ENCODE measurements at places on chromosomes 4 and X. TPM values are rescaled to one million over a fixed set of nuclear protein-coding genes. Genes with fewer than 3 reads are reported as not detected.

GRCh38 chrX:140389331-140389730 is 115.5 kb downstream of the SOX3 start:
- H3K36me3 ChIP-seq = no peaks in the 10 kb centered on the region
- peak; percentile 40 for DNase-seq
- no peaks in the 10 kb centered on the region for H3K27me3 ChIP-seq
- H3K4me1 ChIP-seq = peaks cover 8% of the 10 kb centered on the region

- no peaks in the 10 kb centered on the region for H3K36me3 ChIP-seq
- H3K4me3 ChIP-seq = no peak overlapping the region
- H3K27me3 ChIP-seq = no peaks in the 10 kb centered on the region
- H3K4me1 ChIP-seq = no peaks in the 10 kb centered on the region
Observed at GRCh38 chr4:134762053-134762452, 560.5 kb upstream of the PABPC4L start.

DNA sequence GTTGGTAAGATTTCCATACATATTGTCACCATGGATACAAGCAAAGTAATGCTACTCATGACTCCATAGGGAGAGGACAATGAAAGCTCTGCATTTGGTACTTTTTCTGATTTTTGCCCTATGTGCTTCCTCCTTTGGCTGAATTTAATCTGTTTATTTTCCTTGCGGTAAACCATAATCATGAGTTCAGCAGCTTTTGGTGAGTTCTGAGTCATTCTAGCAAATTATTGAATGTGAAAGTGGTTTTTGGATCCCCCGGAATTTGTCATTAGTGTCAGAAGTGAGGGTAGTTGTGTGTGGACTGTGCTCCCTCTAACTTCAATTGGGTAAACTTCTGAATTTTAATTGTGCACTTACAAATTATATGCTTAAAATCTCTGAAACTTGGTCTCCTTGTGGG is 170.3 kb downstream of the MOSPD2 start:
- H3K4me1 ChIP-seq = no peaks in the 10 kb centered on the region
- H3K4me3 ChIP-seq = no peak overlapping the region
- no peak overlapping the region for H3K27ac ChIP-seq

ARHGAP36 gene
- not detected for total RNA-seq

- no peak for DNase-seq
- H3K36me3 ChIP-seq = no peaks in the 10 kb centered on the region
- no peak overlapping the region for H3K4me3 ChIP-seq
Observed at GRCh38 chrX:46582325-46582724, 8.8 kb downstream of the CHST7 start.

CSAG3 gene
- total RNA-seq = not detected

GPC4 gene
- total RNA-seq = 11.2 TPM

DNA sequence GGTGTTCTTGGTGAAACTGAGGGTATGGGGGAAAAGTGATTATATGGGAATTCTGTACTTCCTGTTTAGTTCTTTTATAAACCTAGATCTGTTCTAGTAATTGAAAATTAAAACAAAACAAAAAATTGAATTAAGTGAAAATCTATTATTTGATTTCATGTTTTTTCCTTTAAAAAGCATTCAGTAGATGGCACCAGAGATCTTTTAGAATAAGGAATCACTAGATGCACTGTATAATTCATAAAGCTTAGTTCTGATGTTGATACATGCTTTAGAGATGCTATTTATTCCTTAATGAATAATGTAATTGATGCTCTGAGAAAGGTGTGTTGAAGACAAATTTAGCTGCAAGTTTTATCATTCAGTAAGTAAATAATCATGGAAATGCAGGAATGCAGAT is 87.3 kb downstream of the LCORL start:
- H3K4me3 ChIP-seq = no peak overlapping the region
- no peaks in the 10 kb centered on the region for H3K27me3 ChIP-seq
- no peaks in the 10 kb centered on the region for H3K36me3 ChIP-seq
- no peak for DNase-seq

GRCh38 chr4:183504930-183505610 is at the start of gene ING2:
Gene ING2, plus strand, starts transcription at chr4:183505058. Its CDS starts 138 bp downstream, at chr4:183505196.
- H3K4me3 ChIP-seq = peak within 1 kb of the TSS; percentile 78
- no peaks in the 10 kb centered on the region for H3K36me3 ChIP-seq
- H3K27ac ChIP-seq = peak within 1 kb of the TSS; percentile 96
- no peaks in the 10 kb centered on the region for H3K27me3 ChIP-seq

DDX53 gene
- not detected for total RNA-seq

DNA sequence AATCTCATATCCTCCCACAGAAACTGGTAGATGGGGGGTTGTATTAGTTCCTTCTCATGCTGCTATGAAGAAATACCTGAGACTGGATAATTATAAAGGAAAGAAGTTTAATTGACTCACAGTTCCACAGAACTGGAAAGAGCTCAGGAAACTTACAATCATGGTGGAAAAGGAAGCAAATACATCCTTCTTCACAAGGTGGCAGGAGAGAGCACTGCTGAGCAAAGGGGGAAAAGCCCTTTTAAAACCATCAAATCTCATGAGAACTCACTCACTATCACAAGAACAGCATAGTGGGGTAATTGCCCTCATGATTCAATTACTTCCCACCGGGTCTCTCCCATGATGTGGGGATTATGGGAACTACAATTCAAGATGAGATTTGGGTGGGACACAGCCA is 250.5 kb upstream of the GPRIN3 start:
- no peaks in the 10 kb centered on the region for H3K36me3 ChIP-seq
- no peak overlapping the region for H3K27ac ChIP-seq
- H3K4me3 ChIP-seq = no peak overlapping the region
- no peaks in the 10 kb centered on the region for H3K27me3 ChIP-seq
- no peak for DNase-seq

DNA sequence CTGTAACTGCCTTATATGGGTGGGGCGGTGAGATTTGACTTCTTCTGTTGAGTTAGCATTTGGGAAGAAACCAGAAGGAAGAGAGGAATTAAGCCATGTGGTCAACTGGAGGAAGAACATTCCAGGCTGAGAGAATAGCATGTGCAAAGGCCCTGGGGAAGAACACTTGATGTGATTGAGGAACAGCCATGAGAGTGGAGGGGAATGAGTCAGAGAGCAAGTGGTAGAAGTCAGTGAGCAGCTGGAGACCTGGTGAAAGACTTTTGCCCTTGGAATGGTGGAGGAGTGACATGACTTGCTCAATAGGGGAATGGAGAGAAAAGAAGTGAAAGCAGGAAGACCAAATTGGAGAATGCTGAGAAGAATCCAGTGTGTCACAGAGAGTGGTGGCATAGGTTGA is 327.8 kb upstream of the HAND2 start:
- DNase-seq = no peak
- H3K36me3 ChIP-seq = no peaks in the 10 kb centered on the region
- H3K27ac ChIP-seq = no peak overlapping the region
- no peaks in the 10 kb centered on the region for H3K4me1 ChIP-seq

IBSP gene
- total RNA-seq = not detected

GRCh38 chrX:43087830-43088229 is 309.9 kb upstream of the PPP1R2C start:
- H3K27ac ChIP-seq = no peak overlapping the region
- no peaks in the 10 kb centered on the region for H3K27me3 ChIP-seq
- no peaks in the 10 kb centered on the region for H3K36me3 ChIP-seq
- H3K4me3 ChIP-seq = no peak overlapping the region

GLUD2 gene
- 3.1 TPM for total RNA-seq

MAGEH1 gene
- 23.4 TPM for total RNA-seq

DNA sequence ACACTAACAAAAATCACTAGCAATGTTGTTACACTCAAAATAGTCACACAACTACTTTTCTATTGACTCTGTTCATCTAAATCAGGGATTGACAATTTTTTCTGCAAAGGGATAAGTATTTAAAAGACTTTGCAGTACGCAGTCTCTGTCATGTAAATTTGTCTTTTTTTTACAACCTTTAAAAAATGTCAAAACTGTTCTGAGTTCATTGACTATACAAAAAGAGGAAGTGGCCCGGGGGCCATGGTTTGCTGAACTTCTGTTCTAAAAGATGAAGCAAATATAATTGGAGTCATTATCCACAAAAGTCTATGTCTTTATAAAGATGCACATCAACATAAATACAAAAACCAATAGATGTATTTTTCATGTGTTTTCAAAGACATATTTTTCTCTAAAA is 1310.3 kb downstream of the RPA4 start:
- H3K27me3 ChIP-seq = no peaks in the 10 kb centered on the region
- no peak overlapping the region for H3K4me3 ChIP-seq
- no peak for DNase-seq
- H3K36me3 ChIP-seq = no peaks in the 10 kb centered on the region

DNA sequence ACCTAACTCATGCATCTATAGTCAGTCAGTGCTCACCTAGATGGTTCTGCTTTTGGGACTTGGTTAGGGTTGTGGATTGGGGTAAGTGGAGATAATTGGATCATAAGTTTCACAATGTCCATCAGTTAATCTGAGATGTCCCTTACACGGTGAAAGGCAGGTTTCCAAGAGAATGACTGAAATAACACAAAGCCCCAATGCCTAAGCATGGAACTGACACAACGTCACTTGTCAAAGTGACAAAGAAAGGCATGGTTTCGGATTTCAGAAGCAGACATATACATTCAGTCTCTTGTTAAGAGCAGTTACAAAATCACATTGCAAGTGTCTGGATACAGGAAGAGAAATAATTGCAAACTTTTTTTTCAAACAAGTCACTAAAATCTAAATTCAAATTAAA is 1456.9 kb downstream of the TECRL start:
- no peak for DNase-seq
- no peak overlapping the region for H3K27ac ChIP-seq
- no peaks in the 10 kb centered on the region for H3K36me3 ChIP-seq
- no peaks in the 10 kb centered on the region for H3K27me3 ChIP-seq
- H3K4me3 ChIP-seq = no peak overlapping the region

DNA sequence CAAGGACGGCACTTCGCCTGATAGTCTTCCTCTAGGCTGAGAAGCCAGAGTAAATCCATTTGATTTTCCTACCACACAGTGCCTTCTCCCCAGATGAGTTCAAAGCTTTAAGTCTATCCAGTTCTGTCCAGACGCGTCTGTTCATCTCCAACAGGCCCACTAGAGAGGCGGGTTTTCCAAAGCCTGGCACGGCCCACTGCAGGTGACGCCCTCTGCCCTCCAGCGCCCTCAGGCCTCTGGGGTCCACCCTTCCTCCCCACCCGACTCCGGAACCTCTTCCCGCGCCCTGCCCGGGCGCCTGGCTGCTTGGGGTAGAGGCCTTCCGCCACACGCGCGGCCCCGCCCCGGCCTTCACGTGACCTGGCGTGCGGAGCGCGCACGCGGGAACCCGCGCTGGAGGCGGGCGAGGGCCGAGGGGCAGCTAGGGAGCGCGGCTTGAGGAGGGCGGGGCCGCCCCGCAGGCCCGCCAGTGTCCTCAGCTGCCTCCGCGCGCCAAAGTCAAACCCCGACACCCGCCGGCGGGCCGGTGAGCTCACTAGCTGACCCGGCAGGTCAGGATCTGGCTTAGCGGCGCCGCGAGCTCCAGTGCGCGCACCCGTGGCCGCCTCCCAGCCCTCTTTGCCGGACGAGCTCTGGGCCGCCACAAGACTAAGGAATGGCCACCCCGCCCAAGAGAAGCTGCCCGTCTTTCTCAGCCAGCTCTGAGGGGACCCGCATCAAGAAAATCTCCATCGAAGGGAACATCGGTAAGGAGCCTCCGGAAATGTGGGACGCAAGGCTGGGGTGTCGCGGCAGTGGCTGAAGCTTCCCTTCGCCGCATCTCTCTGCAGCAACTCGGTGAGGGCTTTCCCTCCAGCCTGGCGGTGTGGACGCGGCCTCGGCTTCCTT is at the start of gene DCK:
Gene DCK (plus strand): TSS at position 469 of the 888 bp plus-strand sequence. CDS start 187 bp downstream, at position 656.
- no peaks in the 10 kb centered on the region for H3K27me3 ChIP-seq
- H3K4me3 ChIP-seq = peak within 1 kb of the TSS; percentile 54
- H3K4me1 ChIP-seq = peaks cover 29% of the 10 kb centered on the region
- peak; percentile 91 for DNase-seq
- peak within 1 kb of the TSS; percentile 88 for H3K27ac ChIP-seq
- no peaks in the 10 kb centered on the region for H3K36me3 ChIP-seq

- no peak overlapping the region for H3K4me3 ChIP-seq
- peaks cover 4% of the 10 kb centered on the region for H3K4me1 ChIP-seq
- H3K36me3 ChIP-seq = no peaks in the 10 kb centered on the region
- peak; percentile 10 for DNase-seq
- H3K27me3 ChIP-seq = no peaks in the 10 kb centered on the region
Observed at GRCh38 chr4:123744664-123745290, 348.2 kb downstream of the SPRY1 start.

DNA sequence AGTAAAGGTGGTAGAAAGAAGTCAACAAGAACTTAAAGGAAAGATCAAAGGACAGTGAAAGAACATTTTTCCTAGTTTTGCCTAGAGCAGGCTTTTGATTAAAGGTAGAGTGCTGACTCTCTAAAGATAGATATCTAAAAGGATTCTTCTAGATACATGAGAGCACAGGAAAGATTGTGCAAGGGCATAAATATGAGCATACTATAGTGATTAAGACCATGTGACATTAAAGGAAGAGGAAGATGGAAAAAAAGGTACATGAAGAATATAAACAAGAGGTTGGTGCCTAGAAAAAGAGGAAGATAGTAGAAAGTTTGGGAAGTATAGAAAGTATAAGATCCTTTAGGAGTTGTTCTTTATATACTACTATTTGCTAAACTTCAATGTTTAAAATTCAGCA is 26.1 kb upstream of the TET2 start:
- H3K4me1 ChIP-seq = no peaks in the 10 kb centered on the region
- H3K36me3 ChIP-seq = no peaks in the 10 kb centered on the region
- H3K27ac ChIP-seq = no peak overlapping the region

- H3K27me3 ChIP-seq = no peaks in the 10 kb centered on the region
- no peaks in the 10 kb centered on the region for H3K4me1 ChIP-seq
- no peak overlapping the region for H3K4me3 ChIP-seq
- H3K36me3 ChIP-seq = no peaks in the 10 kb centered on the region
- no peak overlapping the region for H3K27ac ChIP-seq
Observed at GRCh38 chrX:1781766-1782165, 166.9 kb downstream of the ASMT start.

PAGE4 gene
- total RNA-seq = not detected

TLR7 gene
- total RNA-seq = not detected

- H3K27me3 ChIP-seq = no peaks in the 10 kb centered on the region
- DNase-seq = no peak
- no peaks in the 10 kb centered on the region for H3K36me3 ChIP-seq
- H3K27ac ChIP-seq = no peak overlapping the region
- H3K4me3 ChIP-seq = no peak overlapping the region
Observed at GRCh38 chrX:108701633-108702032, 34.7 kb downstream of the IRS4 start.

DNA sequence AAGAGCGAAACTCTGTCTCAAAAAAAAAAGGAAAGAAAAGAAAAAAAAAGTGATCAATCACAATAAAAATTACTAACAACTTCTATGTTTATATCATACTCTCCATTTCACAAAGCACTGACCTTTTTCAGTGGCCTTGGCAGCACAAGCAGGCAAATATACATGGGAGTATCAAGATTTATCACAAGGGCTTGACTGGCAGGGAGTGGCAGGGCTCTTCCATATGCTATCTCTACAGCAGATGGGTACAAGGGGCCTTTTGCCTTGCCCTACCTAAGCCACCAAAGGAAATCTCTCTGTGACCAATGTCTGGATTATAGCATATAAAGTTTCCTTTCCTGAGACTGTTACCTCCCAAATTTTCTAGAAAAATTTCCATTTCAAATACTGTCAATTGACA is 24.4 kb downstream of the TSPAN5 start:
- H3K4me3 ChIP-seq = no peak overlapping the region
- H3K4me1 ChIP-seq = peaks cover 13% of the 10 kb centered on the region
- no peak overlapping the region for H3K27ac ChIP-seq
- no peaks in the 10 kb centered on the region for H3K36me3 ChIP-seq
- no peaks in the 10 kb centered on the region for H3K27me3 ChIP-seq

GRCh38 chr4:179485781-179486180 is 2043.5 kb upstream of the AGA start:
- H3K27ac ChIP-seq = no peak overlapping the region
- H3K4me3 ChIP-seq = no peak overlapping the region
- no peaks in the 10 kb centered on the region for H3K36me3 ChIP-seq
- DNase-seq = no peak

CXXC4 gene
- total RNA-seq = 3.9 TPM

WWC2 gene
- 30.3 TPM for total RNA-seq

ANKRD50 gene
- total RNA-seq = 6.7 TPM

Measured in body of pancreas (tissue), 4 donors.